ENCODE measurements at places on chromosomes 7 and 10. TPM values are rescaled to one million over a fixed set of nuclear protein-coding genes. Genes with fewer than 3 reads are reported as not detected.

GRCh38 chr10:86821388-86821999, 65.1 kb downstream of the BMPR1A start:
- DNase-seq, result no peak

GRCh38 chr10:63313066-63313717, 152.6 kb downstream of the JMJD1C start:
- no peak for DNase-seq

DNA sequence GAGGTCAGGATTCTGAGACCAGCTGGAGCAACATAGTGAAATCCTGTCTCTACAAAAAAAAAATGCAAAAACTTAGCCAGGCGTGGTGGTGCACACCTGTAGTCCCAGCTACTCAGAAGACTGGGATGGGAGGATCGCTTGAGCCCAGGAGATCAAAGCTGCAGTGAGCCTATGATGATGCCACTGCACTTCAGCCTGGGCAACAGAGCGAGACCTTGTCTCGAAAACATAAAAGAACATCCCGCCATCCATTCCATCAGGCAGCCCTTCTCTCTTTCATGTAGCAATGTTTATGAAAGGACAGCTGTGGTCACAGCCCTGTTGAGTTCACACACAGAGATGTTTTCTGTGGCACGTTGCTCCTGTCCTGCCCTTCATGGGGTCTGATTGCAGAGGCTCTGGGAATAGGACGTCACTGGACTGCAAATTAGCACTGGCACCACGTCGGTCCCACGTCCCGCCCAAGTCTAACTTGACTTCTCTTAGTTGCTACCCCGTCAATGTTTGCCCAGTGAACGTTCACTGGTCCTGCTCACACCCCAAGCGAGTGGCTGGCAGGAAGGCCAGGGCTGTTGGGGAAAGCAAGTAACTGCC, 64.5 kb upstream of the MYL10 start:
- no peak for DNase-seq

DNA sequence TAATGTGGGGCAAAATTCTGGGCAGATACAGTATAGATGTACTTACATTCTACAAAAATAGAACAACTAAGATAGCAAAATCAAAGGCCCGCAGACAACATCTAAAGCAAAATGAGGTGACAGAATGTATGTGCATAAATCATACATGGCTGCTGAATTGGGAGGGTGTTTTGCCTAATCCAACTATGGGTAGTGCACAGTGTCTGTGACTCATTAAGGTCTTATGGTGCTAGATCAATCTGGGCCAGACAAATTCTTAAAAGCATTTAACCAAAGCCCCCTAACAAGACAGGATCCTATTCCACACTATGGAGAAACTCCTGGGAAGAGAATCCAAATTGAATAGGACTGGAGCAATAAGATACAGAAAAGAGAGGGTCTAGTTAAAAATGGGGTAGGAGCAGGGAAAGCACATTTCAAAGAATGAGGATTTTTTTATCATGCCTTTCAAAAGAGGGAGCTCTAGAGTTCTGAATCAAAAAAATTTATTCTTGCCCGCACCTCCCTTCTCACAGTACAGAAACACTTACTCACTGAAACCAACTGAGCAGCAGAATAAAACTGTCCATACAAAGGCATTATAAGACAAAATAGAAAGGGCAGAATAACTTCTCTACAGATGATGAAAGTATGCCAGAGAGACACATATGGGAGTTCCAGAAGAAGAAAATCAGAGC, 181.3 kb downstream of the RNLS start:
- DNase-seq, result no peak

- DNase-seq, result no peak
These were observed 150.3 kb upstream of the WNT16 start for GRCh38 chr7:121178452-121178851.

- no peak for DNase-seq
These were observed 133.7 kb downstream of the SNX13 start for GRCh38 chr7:17806631-17807030.

The OR9A2 gene
- not detected for total RNA-seq

The PRKCQ gene
- total RNA-seq, result under 0.01 TPM

The COBL gene
- total RNA-seq, result not detected

The LRRD1 gene
- total RNA-seq, result not detected

The NCF1 gene
- total RNA-seq, result not detected
